ENCODE measurements at places on chromosomes 3 and 15.
A peak's percentile ranks its signal among the peaks of the same experiment; 100 is the strongest.

DNA sequence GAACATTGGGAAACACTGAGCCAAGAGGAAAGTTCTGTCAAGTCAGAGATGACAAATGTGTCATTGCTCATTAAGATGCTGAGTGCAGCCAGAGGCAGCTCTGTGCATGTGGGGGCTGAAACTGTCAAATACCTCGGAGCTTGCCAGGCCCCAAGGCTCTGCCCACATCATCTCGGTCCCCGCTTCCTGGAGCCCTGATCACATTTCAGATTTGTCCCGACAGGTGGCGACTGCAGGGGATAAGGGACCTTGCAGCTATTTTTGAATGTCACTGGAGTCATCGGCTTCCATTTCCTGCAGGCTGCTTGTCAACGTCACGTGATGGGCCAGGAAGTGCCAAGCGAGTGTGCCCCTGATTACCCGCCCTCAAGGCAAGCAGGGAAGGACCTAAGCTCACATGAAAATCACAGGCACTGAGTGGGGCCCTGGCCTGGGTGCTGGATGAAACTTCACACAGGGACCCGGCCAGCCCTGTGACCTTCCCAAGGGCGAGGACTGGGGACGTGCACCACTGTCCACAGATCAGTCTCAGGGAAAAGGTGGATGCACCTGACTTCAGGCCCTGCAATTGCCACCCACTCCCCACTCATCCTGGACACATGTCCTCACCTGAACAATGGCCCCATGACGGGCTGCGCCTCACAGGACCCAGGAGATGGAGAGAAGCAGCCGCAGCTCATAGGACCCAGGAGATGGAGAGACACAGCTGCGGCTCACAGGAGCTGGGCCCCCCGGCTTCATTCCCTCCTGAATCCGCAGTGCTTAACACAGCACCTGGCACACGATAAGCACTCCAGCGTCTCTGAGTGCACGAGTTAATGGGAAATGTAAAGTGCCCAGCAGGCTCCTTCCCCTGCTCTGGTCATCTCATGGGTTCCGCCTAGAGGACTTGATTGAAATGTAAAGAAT, 73.4 kb downstream of the NUP210 start:
- no peak for DNase-seq

GRCh38 chr3:128083396-128083795, 31.2 kb downstream of the SEC61A1 start:
- no peak for DNase-seq

DNA sequence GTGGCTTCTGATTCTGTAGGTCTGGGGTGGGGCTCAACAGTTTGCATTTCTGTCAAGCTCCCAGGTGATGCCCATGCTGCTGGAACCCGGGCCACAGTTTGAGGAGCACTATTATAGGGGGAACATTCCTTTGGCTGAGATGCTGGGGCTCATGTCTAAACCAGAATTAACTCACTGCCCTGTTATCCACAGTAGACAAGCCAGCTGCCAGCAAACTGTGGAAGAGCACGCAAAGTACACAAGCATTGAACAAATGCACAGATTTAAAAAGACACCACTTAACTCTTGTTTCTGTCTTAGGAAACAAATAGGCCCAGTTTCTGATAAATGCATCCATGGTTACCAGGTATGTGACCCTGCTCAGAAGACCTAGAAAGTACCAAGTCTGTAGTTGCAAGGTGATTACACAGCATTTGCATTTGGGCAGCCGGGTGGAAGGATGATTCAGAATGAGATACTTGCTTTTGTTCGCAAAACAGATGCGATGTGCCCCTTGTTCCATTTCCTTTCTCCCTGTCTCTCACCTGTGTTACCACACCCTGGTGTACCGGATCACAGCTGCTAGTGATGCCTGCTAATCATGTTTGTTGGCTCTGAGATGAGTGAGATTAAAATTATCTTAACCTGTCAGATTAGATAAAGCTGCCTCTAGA, 12.4 kb downstream of the GYG1 start:
- no peak for DNase-seq

GRCh38 chr3:37862219-37862902, 681 bp downstream of the CTDSPL start:
- DNase-seq: peak; percentile 62

- DNase-seq: no peak
Measured at GRCh38 chr3:39114456-39114855, 7.0 kb downstream of the TTC21A start.

- peak; percentile 20 for DNase-seq
Measured at GRCh38 chr3:167814441-167814951, 79.0 kb downstream of the SERPINI1 start.

DNA sequence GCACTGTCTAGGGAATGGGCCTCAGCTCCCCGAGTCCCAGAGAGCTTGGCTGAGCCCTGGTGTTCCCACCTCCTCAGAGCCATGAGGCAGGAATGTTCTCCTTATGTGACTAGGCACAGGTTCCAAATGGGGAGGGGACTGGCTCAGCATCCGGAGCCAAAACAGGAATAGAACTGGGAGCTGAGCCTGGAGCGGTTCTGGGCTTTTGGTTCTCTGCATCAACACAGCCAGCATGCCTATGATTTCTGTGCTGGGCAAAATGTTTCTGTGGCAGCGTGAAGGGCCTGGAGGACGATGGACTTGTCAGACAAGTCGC, at the start of gene FAM131A:
TSS of gene FAM131A (plus strand) at position 202 of the 316 bp plus-strand sequence. CDS start at position 233, 31 bp downstream.
- DNase-seq: peak; percentile 85

DNA sequence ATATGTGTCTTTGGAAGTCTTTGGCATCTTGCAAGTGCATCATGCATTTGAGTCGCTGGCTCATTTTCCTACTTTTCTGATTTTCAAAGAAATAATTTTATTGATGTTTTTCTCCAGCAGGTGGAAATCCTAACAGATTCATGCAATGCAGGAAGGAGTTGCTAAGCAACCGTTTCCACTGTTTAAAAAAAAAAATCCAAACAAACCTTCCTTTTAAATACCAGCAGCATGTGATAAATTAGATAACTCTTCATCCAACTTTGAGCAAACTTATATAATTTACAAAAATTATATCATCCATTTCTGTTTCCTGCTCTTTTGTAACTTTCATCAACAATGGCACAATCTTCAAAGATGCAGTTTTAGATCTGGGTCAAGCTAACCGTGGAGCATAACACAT, 364.1 kb downstream of the MFSD1 start:
- DNase-seq: no peak

DNA sequence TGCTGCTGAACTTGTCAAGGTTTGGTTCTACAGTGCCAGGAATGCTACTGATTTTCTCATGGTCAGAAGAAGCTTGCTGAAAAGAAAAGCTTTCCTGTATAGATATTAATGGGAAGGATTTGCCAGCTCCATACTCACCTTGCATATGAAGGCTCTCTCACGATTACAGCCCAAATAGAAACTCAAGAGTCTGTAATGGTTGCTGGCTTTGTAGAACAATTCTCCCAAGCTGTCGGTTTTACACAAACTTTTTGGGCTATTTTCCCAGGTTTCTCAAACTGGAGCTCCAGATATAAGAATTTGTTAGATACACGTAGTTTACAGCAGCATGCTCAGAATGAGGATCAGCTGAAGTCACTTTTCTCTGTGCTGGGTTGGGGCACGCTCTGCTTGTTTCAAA, 30.1 kb upstream of the LRRC3B start:
- DNase-seq: no peak

- no peak for DNase-seq
Measured at GRCh38 chr3:150091626-150092025, 120.9 kb upstream of the PFN2 start.

DNA sequence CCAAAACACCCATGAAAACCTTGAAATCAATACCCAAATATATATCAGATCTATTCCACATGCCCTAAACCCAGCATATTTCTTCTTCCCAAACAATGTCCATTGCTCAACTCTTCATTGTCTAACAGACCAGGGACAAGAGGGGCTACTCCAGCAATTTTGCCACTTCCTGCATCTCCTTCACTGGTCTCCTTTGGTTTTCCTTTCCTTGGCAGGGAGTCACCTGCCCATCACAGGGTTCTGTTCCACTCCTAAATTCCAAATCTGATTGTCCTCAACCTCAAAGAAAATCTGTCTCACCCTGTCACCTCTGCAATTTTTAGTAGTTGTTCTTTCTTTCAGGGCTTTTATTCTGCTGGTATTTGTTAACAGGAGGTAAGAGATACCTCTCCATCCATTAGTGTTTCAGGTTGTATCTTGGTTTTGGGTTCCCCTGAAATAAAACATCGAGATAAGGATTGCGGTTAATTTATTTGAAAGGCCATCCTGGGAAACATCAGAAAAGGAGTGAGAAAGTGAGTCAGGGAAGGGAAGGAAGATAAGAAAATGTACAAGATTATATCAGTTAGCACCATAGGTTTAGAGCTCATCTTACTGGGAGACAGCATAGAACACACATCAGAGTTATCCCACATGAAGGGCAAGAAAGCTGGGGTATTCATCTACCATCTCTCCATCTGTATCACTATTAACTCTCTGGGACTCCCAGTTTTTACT, 13.6 kb downstream of the ZBED2 start:
- DNase-seq: no peak

DNA sequence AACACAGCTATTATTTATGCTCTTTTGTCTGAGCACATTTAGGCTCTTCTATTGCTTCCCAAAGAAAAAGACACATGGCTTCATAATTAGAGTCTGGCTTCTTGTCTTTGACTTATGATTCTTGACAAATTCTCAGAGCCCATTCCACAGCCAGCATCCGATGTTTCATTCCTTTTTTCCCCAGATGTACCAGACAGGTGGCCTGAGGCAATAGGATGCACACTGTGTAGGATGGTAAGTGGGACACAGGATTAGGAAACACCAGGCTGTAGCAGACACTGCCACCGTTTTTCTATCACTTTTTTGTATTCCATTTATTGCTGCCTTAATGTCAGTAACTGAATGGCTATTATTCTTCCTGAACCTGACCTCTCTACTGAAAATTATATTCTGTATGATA, 188.9 kb upstream of the CDIN1 start:
- no peak for DNase-seq

GRCh38 chr15:98121957-98122356, 161.5 kb downstream of the ARRDC4 start:
- peak; percentile 29 for DNase-seq

GRCh38 chr3:71786217-71786549, 1.2 kb upstream of the PROK2 start:
- DNase-seq: no peak

- DNase-seq: no peak
Measured at GRCh38 chr15:78107471-78107870, 15.1 kb downstream of the SH2D7 start.

DNA sequence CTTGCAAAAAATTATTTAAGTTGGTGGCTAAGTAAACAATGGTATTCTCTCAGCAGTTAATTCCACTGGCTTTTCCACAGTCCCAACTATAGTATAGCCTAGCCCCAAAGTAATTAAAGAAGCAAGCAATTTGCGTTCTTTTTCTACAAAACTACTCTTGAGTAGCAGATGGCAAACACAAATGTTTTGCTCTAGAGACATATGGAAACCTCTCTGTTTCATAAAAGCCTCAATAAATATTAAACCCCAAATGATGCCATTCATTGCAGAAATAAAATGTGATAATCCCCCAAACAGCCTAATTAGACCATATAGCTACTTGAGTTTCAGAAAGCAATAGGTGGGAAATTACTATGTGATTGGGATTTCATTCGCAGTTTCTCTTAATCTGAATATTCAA, 8.7 kb upstream of the RAB8B start:
- no peak for DNase-seq

- DNase-seq: no peak
Measured at GRCh38 chr15:54640873-54641272, 555.9 kb downstream of the RSL24D1 start.

DNA sequence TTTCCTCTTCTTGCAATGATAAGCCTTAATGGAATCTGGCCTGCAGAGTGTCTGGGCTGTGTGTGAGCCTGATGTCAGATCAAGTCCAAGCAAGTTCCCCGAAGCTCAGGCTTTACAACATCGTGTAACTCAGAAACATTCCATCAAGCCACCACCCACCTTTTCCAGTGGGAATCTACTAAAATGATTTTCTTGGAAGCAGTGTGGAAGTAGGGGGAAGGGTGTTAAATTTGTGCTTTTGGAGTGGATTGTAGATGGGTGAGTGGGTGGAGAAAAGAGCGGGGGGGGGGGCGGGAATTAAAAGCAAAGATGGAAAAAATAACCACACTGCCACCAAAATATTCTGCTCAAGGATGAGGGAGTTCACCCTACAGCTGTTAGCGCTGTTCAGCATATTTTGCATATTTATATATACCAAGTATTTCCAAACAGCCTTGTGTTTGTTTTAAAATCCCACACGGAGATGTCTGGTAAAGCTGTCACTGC, 53.6 kb downstream of the VGLL3 start:
- peak; percentile 40 for DNase-seq

DNA sequence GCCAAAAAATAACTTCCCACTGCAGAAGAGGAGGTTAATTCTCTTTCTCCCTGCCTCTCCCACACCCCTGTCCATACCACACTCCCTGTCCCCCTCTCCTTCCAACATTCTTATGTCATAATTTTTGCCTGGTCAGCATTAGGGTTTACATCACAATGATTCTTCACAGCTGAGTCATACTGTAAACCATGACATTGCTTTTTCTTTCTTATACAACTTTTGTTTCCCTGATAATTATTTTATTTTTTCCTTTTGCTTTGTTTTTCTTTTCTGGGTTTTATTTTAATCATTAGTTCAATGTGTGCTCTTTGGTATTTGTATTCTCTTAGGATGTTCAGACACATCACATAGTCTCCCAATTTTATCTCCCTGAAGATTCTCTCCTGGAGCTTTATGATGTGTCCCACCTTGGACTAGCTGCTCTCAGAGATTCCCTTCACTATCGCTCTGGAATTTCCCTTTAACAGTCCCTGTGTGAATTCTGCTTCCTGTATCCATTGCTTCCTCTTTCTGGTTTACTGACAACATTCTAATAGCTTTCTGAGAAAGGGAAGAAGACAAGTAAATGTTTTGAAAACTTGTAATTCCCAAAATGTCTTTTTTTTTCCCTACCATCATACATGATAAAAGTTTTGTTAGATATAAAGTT, 70.7 kb downstream of the SOX2 start:
- no peak for DNase-seq

- no peak for DNase-seq
Measured at GRCh38 chr3:189222927-189223636, 51.3 kb downstream of the TPRG1 start.

GRCh38 chr15:67133026-67133425, 67.6 kb downstream of the SMAD3 start:
- DNase-seq: no peak

DNA sequence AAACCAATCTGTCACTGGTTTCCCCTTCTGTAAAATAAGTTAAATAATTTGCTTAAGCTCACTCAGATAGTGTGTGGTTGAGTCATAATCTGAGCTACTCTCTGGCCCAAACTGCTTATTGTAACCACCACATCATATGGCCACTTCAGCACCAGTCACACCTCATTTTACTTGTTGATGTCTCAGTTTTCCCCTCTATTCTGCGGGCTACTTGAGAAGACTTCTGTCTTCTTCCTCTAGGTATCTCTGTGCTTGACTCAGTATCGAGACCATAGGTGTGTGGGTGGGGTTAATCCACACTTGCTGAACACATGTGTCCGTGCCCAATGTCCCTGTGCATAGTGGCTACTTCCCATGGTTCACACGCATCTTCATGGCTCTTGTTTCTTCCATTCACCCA, 32.9 kb downstream of the CRYGS start:
- no peak for DNase-seq
